ENCODE measurements at places on chromosomes 11 and 22.

DNA sequence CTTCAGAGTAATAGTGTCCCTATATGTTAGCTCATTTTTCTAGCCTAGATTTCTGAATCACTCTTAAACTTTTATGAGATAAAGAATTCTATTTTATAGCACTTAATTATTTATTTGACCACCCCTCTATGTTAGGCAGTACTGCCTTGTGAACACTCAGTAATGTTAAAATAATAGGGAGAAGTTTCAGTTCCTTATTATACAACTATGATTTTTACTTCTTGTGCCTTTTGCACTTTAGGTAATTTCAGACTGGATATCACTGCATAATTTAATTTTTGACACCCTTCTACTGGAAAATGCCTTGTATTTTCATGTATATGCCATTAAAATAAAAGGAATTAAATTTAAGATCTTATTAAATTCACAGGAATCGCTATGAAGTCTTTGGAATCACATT, 3.1 kb downstream of the BCO2 start:
- DNase-seq, result no peak

- DNase-seq, result no peak
These were observed 16.8 kb upstream of the NUP160 start for GRCh38 chr11:47864901-47865300.

DNA sequence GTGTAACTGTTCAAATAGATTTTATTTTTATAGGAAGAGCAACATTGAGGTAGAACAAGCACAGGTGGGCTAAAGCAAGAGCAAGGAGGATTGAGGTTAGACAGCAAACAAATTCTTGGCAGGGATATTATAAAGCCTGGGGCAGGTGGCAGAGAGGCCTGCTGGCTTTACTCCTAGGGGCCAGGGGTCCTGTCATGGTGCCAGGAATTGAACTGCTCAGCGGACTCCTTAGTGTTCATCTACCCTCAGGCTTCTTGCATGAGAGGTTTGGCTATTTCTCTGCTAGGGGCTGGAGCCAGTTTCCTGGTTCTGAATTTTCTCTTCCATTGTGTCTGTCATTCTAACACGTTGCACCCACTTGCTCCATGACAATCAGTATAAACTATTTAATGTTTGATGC, 217.2 kb upstream of the NCAM1 start:
- no peak for DNase-seq

DNA sequence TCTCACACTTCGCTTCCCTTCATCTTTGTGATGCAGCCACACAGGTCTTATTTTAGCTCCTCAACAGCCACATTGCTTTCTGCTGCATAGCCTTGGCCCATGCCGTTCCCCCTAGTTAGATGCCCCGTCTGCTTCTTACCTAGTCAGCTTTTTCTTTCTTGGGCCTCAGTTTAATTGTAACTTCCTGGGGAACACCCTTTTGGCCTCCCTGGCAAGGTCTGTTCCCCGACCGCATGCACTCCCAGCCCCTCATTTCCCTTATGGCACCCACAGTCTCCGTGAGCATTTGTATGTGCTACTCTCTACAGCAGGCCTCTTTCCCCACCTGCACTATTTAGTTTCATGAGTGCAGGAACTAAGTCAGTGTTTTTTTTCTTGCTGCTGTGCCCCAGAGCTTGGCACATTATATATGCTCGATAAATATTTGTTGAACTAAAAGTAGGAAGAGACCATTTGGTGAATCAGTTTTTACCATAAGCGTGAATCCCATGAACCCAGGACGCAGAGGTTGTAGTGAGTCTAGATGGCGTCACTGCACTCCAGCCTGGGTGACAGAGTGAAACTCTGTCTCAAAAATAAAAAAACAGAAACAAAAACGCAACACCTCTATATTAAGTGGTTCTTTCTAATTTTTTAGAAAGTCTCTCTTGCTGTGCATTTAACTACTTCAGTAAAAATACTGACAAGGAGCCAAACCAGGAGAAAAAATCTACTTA, 38.5 kb downstream of the TNRC6B start:
- DNase-seq, result no peak

GRCh38 chr11:61686469-61686868, 6.3 kb downstream of the DAGLA start:
- DNase-seq, result no peak

DNA sequence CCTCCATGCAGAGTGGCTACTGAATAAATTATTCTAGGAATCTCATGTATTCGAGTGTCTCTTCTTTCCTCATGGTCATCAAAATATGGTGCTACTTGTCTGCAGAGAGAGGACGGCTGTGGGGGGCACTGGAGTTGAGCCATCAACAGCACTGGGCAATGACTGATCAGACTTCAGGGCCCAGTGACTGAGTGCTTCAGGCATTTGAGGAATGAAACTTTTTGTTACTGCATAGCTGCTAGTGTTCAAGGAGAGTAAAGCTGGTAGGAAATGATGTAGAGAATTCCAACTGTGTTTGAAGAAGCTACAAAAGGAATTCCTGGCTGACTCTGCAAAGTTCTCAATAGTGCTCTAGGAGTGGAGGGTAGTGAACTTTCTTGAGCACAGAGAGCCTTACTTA, 277.7 kb downstream of the CADM1 start:
- no peak for DNase-seq

GRCh38 chr11:114180301-114181055, 115.7 kb upstream of the NNMT start:
- DNase-seq, result peak; percentile 31

- no peak for DNase-seq
These were observed 599.3 kb upstream of the LRRC4C start for GRCh38 chr11:42058794-42059193.

- DNase-seq, result no peak
These were observed 970 bp downstream of the CAT start for GRCh38 chr11:34439610-34440198.

DNA sequence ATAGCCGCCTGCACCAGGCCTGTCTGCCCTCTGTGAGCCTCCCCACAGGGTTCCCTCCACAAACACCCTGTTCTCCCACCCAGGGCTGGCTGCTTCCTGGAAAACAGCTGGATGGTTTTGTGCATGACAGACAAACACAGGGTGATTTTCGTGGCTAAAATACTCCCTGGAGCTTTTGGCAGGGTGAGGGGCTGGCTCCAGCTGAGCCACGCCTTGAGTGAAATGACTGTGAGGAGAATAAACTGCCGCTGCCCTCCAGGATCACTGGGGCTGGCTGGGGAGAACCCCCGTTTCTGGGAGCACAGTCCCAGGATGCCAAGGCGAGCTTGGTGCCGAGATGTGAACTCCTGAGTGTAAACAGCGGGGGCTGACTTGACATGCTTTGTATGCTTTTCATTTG, 20.3 kb upstream of the PPP6R3 start:
- no peak for DNase-seq

DNA sequence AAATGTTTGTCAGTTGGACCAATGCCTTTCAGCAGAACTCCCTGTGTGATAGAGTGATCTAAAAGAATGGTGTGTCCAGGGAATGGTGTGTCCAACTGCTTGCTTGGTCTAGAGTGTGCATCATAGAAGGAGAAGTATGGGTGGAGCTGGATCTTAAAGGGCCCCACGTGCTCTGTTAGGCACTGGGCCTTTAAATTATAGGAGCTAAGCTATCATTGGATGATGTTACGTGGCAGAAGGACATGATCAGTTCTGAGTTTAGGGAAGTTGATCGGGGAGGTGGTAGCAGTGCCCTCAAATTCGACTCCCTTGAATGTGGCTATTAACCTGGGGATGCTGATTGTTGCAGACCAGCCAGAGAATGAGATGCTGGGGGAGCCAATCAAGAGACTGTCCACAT, 16.4 kb downstream of the STX3 start:
- no peak for DNase-seq

- no peak for DNase-seq
These were observed 90.5 kb downstream of the UBASH3B start for GRCh38 chr11:122746050-122746478.

- DNase-seq, result no peak
These were observed 119.1 kb downstream of the CHST1 start for GRCh38 chr11:45546366-45546765.

- DNase-seq, result no peak
These were observed 150.7 kb downstream of the ADAMTS15 start for GRCh38 chr11:130599073-130599654.

GRCh38 chr11:3947061-3947460, 91.6 kb downstream of the STIM1 start:
- no peak for DNase-seq

DNA sequence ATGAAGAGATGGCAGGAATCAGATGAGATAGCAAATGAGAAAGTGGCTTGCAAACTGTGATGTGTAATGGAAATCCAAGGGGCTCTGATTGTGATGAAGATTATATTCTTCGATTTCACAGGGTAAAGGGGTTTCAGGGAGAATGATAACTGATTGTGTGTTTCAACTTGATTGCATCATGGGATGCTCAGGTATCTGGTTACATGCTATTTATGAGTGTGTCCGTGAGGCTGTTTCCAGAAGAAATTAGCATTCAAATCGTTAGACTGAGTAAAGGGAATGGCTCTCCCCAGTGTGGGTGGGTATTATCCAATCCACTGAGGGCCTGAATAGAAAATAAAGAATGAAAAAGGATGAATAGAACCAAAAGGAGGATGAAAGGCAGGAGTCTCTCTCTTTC, 278.7 kb upstream of the LARGE1 start:
- no peak for DNase-seq

DNA sequence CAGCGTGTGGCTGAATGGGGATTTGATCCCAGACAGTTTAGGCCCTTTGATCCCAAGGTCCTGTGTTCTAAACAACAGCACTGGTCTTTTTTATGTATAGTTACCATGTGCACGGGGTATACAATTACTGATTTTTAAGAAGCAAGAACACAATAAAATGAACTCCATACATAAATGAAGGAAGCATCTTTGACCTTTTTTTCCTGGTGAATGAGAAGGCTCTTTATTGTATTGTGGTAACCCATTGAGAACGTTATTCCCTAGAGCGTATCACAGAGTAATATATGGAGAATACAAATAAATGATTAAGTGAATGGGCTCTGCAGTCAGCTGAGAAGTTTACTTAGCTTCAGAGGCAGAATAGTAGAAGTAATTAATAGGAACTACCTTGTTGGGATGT, 563.6 kb downstream of the NTM start:
- no peak for DNase-seq

GRCh38 chr11:112161012-112161411, 2.9 kb downstream of the IL18 start:
- DNase-seq, result no peak

DNA sequence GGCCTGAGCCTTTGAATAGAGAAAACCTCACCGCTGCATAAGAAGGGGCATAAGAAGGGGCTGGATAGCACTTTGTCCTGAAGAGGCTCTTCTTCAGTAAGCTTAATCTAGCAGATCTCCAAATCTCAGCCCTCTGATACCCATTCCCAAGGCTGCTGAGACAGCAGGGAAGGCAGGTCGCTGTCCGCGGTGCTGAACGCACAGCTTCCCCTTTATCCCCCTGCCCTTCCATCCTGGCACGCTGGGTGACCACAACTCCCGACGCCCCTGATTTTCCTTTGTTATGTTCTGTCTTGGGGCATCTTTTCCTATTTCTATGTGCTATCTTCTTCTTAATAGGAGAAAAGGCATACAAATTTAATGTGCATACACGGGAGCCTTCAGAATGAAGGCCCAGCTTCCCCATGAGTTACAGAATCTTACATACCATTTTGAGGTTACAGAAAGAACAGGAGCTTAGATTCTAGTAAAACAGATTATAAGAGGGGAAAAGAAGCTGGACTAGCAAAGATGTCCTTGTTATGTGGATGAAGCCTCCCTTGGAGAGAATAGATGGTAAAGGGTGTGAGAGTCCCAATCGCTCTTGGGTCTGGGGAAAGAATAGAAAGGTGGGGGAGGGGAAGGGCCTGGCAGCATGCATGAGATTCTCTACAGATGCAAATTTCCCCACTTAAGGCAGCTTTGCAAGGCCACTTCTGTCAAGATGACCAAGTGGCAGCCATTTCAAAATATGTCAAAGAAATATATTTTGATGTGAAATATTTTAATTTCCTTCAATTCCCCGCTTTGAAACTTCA, 5.7 kb upstream of the SULT4A1 start:
- peak; percentile 69 for DNase-seq

DNA sequence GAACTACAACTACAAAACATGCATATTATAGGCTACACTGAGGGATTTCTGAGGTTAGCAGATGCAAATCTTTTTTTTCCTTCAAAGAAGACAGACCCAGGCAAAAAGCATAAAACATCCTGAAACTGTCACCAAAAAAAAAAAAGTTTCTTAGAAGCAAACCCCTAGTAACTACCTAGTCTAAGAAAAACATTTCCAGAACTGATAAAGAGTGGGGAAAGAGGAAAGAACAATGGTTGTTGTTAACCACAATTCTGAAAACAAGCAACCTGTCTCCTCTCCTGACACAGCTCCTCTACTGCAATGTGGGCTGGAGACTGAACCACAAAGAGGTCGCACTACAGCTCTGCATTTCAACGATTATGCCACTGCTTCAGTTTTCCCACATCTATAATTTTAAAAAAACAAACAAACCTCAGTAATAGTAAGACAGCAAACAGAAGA, 15.0 kb downstream of the DENND5A start:
- DNase-seq, result no peak

- no peak for DNase-seq
These were observed 59.2 kb downstream of the CCDC83 start for GRCh38 chr11:85914425-85914824.

DNA sequence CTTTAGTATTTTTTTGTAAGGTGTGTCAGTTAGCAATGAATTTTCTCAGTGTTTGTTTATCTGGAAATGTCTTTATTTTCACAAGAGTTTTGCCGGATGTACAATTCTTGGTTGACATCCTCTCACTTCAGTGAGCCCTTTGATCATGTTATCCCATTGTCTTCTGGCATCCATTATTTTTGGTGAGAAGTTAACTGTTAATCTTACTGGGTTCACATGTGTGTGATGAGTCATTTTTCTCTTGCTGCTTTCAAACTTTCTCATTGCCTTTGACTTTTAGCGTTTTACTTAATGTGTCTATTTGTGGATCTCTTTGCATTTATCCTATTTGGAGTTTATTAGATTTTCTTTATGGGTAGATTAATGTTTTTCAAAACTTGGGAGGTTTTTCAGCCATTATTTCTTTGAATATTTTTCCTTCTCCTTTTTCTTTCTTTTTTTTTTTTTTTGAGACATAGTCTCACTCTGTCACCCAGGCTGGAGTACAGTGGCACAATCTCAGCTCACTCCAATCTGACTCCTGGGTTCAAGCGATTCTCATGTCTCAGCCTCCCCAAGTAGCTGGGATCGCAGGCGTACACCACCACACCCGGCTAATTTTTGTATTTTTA, 100.5 kb upstream of the RRM1 start:
- no peak for DNase-seq

DNA sequence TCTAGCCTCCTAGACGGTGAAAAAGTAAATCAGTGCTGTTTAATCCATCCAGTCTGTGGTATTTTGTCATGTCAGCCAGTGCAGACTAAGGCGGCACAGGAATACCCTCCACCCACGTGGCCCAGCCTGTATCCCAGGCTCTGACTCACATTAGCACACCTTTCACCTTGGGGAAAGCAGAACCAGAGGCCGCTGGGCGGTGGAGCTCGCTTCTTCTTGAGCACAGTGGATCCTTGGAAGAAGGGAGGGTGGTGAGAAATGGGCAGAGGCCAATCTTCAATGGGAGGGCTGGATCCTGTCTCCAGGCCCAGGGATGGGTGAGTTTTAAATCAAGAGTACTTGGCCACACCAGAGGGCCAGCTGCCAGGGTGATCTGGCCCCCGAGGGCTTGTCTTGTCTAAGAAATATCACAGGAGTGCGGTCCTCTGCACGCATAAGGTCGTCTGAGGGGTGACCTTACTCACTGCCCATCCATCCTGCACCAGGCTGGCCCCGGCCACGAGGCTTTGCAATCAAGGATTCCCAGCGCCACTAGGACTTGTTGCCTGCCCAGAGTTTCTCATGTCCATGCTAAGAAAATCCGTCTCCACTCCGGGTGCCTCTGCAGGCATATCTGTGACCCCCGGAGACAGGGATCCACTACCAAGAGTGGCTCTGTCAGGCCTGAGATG, 658.5 kb downstream of the BRD1 start:
- DNase-seq, result no peak

All from HuH-7.5 (cell line).